ENCODE measurements at places on chromosomes 16 and 17. TPM values are rescaled to one million over a fixed set of nuclear protein-coding genes. Genes with fewer than 3 reads are reported as not detected.

CASKIN2 gene
- 3.8 TPM for total RNA-seq

DNASE1L2 gene
- 1.1 TPM for total RNA-seq

TENT4B gene
- total RNA-seq = 6.2 TPM

ADCY9 gene
- 19.6 TPM for total RNA-seq

CCL22 gene
- not detected for total RNA-seq

ZP2 gene
- total RNA-seq = not detected

C17orf50 gene
- not detected for total RNA-seq

HLF gene
- 0.09 TPM for total RNA-seq

CDK5R1 gene
- 0.32 TPM for total RNA-seq

CCDC144A gene
- total RNA-seq = 7.9 TPM

SLC5A10 gene
- not detected for total RNA-seq

CD300E gene
- not detected for total RNA-seq

SLFN13 gene
- total RNA-seq = 2.1 TPM

KRTAP4-5 gene
- not detected for total RNA-seq

C17orf78 gene
- not detected for total RNA-seq

LGALS9 gene
- 0.60 TPM for total RNA-seq

FOXC2 gene
- 0.17 TPM for total RNA-seq

ARHGAP44 gene
- 0.95 TPM for total RNA-seq

TBC1D3L gene
- total RNA-seq = 2.4 TPM

STH gene
- total RNA-seq = not detected

PRR35 gene
- not detected for total RNA-seq

HCRT gene
- total RNA-seq = not detected

SLFN14 gene
- not detected for total RNA-seq

CRHR1 gene
- total RNA-seq = not detected

MKS1 gene
- 13.9 TPM for total RNA-seq

NTN3 gene
- 1.4 TPM for total RNA-seq

SARM1 gene
- 7.2 TPM for total RNA-seq

CACNG3 gene
- total RNA-seq = not detected

DCXR gene
- total RNA-seq = 25.1 TPM

COG8 gene
- 24.0 TPM for total RNA-seq

PSMC3IP gene
- total RNA-seq = 2.1 TPM

FBXW10 gene
- total RNA-seq = under 0.01 TPM

GPS1 gene
- 92.8 TPM for total RNA-seq

ACE gene
- 12.6 TPM for total RNA-seq
